ENCODE measurements at places on chromosomes 13 and 19. TPM values are rescaled to one million over a fixed set of nuclear protein-coding genes. Genes with fewer than 3 reads are reported as not detected.

The VAV1 gene
- 4.9 TPM for total RNA-seq

The ZNF222 gene
- total RNA-seq = 15.3 TPM

The UGGT2 gene
- 87.5 TPM for total RNA-seq

The PRTN3 gene
- total RNA-seq = 2.5 TPM

The PDX1 gene
- total RNA-seq = not detected

The PSG6 gene
- total RNA-seq = not detected

The MFSD12 gene
- 34.4 TPM for total RNA-seq

The NXNL1 gene
- total RNA-seq = 3.6 TPM

The PLIN4 gene
- total RNA-seq = 3.1 TPM

The COL5A3 gene
- 31.9 TPM for total RNA-seq

The ETV2 gene
- not detected for total RNA-seq

The C19orf85 gene
- not detected for total RNA-seq

The NALCN gene
- 11.3 TPM for total RNA-seq

The ZNF414 gene
- total RNA-seq = 19.9 TPM

The ISYNA1 gene
- total RNA-seq = 75.6 TPM
